DMS53 (cell line): ENCODE measurements at places on chromosomes 16 and 17.
A peak's percentile ranks its signal among the peaks of the same experiment; 100 is the strongest.

- no peak for DNase-seq
These were observed 65.9 kb downstream of the PITPNC1 start for GRCh38 chr17:67442787-67443624.

- DNase-seq = peak; percentile 67
These were observed 10.9 kb downstream of the FLII start for GRCh38 chr17:18247613-18248001.

DNA sequence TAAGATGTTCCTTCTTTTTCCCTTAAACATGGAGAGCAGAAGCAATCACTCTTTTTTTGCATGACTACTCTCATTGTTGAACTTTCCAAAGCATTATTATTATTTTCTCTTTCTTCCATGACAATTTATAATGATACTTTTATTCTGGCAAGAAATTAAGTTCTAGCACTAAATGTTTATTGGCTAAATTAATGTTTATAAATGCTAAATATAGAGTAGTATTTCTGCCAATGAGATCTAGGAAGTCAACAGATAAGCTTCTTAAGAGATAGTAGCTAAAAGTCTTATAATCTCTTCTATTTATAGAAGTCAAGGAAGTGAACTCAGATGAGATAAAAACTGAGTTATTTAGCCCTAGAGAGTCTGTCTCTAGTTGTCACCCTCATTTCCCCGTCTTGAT is 920.1 kb downstream of the KCNJ2 start:
- no peak for DNase-seq

DNA sequence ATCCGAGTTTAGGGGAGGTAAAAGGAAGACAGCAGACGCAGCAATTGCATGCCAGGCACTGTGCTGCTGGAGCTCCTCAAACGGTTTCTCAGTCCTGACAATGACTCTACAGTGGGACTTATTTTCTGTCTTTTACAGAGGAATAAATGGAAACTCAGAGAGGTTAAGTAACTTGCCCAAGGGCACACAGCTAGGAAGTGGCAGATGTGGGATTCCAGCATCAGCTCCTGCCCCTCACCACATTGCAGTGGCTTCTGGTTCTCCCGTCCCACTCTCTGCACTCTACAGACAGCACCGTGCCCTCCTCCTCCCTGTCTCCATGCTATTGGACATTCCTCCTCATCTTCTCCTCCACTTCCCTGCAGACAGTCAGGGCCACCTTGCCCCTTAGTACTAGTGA is 74.2 kb upstream of the KSR1 start:
- DNase-seq = no peak

DNA sequence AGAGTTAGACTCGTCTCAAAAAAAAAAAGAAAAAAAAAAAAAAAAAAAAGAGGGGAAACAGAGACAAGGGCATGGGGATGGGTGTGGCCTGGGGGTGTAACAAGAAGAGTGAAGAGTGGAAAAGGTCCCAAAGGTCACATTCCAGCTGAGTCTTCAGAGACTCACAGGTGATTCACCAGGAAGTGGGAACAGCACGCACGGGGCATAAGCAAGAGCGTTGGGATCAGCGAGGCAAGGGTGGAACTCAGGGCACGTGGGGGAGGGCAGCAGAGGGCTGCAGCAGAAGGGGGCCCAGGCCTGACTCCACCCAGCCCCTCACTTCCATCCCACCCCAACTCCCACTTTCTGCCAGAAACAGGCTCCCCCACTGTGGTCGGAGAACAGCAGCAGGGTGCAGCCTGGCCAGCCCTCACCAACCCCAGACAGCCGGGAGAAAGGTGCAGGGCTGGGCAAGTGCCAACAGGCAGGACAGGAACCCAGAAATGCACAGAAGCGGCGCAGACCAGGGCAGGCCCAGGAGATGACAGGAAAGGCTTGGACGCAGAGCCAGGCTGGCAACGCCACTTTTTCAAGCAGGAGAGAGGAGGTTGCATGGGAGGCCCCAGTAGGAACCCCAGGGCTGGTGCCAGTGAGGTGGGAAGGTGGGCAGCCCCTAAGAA is 3.3 kb downstream of the MEAK7 start:
- DNase-seq = no peak

GRCh38 chr16:10228779-10229178 is 46.6 kb upstream of the GRIN2A start:
- DNase-seq = no peak

- DNase-seq = no peak
These were observed 37.1 kb upstream of the KCNJ12 start for GRCh38 chr17:21339011-21339410.
